G401 (cell line): ENCODE measurements at places on chromosomes 5 and 9. TPM values are rescaled to one million over a fixed set of nuclear protein-coding genes. Genes with fewer than 3 reads are reported as not detected.

The ANKRD34B gene
- 0.17 TPM in 1 of 2 replicates, not detected in the other for total RNA-seq

DNA sequence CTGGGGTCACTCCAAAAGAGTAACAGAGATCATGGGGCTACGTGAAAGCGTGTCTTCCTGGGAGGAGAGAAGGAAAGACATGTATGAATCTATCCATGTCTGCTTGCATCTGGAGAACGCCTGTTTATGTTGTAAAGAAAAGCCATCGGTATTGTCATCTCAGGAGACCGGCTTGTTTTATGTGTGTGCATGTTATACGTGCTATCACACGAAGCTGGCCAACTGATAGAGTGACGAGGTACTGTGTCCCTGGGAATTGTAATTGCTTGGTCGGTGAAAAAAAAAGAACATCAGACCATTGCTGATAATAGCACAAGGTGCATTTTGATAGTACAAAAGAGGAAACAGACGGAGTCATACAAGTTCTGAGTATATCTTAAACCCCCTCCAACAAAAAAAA lies 370 bp upstream of the CDH6 start:
- no peak for DNase-seq

DNA sequence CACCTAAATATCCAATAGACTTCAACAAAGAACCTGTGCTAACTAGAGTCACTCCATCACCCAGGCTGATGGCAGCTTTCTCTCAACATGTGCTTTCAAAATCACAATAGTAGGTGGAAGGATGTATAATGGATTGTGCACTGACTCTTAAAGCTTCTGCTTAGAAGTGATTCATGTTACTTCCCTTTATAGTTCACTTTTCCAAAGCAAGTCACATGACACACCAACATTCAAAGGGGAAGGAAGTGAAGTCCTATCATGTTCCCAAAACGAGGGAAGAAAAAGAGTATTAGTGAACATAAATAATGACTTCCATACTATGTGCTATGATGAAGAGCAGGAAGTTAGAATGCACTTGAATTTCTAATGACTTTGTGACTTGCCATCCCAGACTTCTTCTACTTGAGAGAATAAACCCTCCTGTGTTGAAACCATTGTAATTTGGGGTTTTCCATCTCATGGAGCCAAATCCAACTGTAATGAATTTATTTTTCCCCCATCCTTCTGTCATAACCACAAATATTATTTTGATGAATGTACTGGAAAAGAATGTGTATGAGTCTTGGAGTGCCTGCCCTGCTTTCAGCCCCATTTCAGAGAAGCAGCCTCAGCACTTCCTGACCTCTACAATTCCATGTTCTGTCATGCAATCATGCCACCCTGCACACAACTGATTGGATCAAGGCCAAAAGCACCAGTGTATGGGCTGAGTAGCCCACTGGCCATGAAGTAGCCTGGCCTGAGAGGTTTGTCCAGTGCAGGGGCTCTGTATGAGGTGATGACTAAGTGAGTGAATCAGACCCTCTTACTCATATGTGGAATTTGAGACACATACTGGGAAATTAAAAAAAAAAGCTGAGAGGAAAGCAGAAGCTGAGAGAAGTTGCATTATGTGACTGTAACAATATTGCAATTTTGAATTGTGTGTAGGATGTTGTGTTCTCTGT lies 525.9 kb upstream of the CLINT1 start:
- DNase-seq: no peak

The MTAP gene
- 15.1 and 17.4 TPM in 2 replicates for total RNA-seq

- no peak for DNase-seq
These were observed 141.0 kb downstream of the LHFPL2 start for GRCh38 chr5:78507531-78507930.

The LECT2 gene
- not detected in 2 replicates for total RNA-seq

- DNase-seq: no peak
These were observed 198.8 kb downstream of the AUH start for GRCh38 chr9:91162784-91163443.

- DNase-seq: no peak
These were observed 15.7 kb downstream of the PCDH12 start for GRCh38 chr5:141942185-141942857.

DNA sequence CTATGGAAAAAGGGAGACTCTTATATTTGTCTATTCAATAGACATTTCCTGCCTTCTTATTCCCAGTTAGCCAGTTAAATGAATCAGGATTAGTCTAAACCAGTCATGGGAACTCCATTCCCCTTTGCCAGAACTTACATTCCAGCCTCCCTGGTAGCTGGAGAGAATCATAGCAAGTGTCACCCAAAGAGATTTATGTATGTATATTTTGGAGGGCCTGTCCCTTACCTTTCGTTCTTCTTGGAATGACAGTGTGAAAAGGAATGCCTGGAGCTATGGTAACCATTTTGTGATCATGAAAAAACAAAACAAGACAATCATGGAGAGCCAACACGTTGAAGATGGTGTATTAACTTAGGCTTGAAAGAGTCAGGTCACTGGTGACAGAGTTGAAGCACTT lies 627.7 kb downstream of the CCDC171 start:
- DNase-seq: no peak

GRCh38 chr5:176611435-176611834 lies 1.5 kb upstream of the GPRIN1 start:
- DNase-seq: peak; percentile 50

- no peak for DNase-seq
These were observed 24.0 kb downstream of the CSF1R start for GRCh38 chr5:150062216-150062922.

DNA sequence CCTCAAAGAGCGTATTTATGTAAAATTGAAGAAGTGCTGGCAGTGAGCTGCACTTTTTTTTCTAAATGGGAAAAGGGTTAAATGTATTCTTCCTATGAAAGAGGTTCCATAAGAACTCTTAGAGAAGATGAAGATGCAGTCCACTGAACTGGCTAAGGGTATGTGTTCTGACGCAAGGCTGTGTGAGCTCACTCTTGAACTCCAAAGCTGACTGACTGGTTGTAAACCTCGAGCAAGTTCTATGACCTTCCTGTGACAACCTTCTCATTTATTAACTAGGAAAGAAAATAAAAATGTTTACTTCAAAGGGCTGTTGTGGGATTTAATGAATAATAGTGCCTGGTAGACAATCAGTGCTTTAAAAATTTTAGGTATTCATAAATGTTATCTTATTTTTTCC lies 46.7 kb downstream of the POC5 start:
- DNase-seq: no peak

- DNase-seq: no peak
These were observed 225.8 kb downstream of the PAX5 start for GRCh38 chr9:36808251-36808650.

GRCh38 chr5:1386274-1386717 lies 41.4 kb upstream of the CLPTM1L start:
- DNase-seq: peak; percentile 51

The TMEM232 gene
- total RNA-seq: 0.07 TPM in 1 of 2 replicates, not detected in the other

DNA sequence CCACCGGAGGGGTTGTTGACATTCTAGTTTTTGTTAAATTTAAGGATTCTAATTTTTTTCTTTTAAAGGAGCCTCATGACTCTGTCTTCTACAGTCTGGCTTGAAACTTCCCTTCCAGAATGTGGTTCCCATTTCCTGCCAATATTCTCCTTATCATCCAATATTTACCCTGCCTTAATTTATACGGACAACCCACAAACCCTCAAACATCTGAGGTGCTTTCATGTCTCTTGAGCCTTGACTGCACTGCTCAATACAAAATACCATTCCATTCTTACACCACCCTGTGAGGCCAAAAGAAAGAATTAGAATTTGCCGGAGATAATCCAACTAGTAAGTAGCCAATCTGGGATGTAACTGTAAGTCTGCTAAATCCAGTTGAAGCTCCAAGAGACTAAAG lies 346.5 kb downstream of the SPOCK1 start:
- no peak for DNase-seq

The ZNF462 gene
- total RNA-seq: 0.06 and 0.20 TPM in 2 replicates

DNA sequence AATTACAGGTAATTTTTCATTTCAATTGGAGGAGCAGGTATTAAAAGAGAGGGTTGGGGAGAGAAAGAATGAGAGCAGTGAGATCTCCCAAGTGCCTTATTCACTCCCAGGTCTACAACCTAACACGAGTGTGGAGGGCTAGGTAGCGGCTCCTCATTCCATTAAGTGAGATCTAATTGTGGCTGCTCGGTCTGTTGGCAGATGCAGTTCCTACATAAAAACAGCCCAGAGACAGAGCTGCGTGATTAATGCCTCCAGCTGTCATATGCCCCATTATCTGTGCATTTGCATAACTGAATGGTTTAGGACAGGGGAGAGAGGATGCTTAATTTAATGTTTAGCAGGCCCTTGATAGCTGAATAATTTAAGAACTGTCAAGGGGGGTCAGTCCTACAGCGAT lies 100.5 kb downstream of the PSAT1 start:
- no peak for DNase-seq

The DEPDC1B gene
- total RNA-seq: 164 and 223 TPM in 2 replicates

The GRXCR2 gene
- total RNA-seq: not detected in 2 replicates

- DNase-seq: no peak
These were observed 273.2 kb upstream of the PAPPA start for GRCh38 chr9:115880221-115880885.

DNA sequence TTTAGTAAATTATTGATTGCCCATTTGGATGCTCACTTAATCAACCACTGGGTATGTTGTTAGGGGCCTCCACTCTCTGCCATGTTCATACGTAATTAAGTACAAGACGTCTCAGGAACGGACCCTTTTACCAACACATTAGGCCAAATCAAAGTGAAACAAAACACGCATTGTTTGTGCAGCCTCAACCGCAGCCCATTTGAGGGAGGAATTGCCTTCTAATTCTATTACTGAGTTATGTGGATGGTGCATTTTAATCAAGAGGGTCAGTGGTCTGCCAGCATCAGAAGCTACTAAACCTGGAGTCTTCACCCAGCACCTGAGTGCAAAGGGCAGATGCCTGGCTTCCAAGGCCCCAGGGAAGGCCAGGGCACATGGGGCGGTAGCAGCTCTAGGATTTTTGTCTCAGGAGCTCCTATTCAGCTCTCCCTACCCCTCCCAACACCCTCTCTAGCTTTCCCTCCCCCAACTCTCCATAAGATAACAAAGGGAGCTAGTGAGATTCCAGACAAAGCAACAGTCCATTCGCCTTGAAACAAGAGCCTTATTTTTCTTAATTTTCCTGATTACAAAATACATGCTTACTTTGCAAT lies 7.9 kb upstream of the MED27 start:
- no peak for DNase-seq

- no peak for DNase-seq
These were observed 56.9 kb upstream of the VCAN start for GRCh38 chr5:83414601-83415000.

- no peak for DNase-seq
These were observed 93.8 kb downstream of the ANKRD18A start for GRCh38 chr9:38526591-38526990.

- DNase-seq: no peak
These were observed 1.4 kb downstream of the CCDC187 start for GRCh38 chr9:136302527-136302926.
